Stimulated activated CD4-positive, alpha-beta T cell treated with anti-CD3 and anti-CD28 coated beads, Interleukin-4, amount 100 ng/mL, for 4 hours (primary cell): ENCODE measurements at places on chromosomes 1 and 21.

- DNase-seq = no peak
Observed at GRCh38 chr1:245791410-245792312, 636.9 kb downstream of the KIF26B start.

- DNase-seq = no peak
Observed at GRCh38 chr1:208030288-208031091, 119.6 kb upstream of the CD34 start.

DNA sequence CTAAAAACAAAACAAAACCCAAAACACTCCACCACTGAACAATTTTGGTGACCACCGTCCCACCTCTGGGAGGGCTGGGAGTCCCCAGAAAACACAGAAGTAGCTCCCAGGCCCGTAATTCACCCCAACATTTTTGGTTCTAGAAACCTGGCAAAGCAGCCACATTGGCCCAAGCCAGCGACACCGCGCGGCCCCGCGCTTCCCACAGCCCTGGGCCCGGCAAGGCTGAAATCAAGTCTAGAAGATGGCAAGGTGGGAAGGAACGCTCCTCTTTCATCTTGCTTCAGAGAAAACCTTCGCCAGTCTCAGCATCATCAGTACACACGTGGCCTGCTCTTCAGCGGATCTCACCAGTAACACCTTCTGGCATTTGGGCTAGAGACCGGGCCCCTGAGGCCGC, 35.9 kb upstream of the NID1 start:
- no peak for DNase-seq

DNA sequence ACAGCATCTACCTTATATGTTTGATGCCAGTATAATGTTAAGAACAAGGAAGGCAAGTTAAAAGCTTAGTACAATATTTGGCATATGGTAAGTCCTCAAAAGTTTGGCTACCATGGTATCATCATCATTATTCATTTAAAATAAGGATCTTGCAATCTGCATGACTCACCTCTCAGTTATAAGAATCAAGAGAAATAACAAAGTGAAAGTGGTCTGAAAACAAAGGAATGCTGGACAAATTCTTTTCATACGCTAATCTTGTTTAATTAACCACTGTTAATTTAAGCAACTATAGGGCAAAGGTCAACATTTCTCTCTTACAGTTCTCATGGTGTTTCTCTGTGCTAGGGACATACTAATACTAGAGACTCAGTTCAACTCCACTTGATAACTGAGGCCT, 13.0 kb upstream of the CLDN19 start:
- no peak for DNase-seq

DNA sequence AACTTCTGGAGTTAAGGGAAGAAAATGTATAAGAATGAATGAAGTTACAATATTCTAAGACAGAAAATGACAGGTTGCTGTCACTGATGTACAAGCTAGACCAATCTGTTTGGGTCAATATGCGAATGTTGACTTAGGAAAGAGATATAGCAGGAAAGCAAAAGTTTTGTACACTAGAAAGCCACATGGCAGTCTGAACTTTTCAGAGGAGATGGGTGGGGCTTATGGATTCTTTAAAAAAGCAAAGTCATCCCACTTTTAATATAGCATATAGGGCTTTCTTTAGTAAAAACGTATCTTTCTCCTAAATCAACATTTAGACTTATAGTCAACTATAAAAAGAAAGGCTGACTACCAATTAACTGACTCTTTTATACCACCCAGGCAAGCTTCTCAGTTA, 381.2 kb downstream of the PTPRC start:
- no peak for DNase-seq

DNA sequence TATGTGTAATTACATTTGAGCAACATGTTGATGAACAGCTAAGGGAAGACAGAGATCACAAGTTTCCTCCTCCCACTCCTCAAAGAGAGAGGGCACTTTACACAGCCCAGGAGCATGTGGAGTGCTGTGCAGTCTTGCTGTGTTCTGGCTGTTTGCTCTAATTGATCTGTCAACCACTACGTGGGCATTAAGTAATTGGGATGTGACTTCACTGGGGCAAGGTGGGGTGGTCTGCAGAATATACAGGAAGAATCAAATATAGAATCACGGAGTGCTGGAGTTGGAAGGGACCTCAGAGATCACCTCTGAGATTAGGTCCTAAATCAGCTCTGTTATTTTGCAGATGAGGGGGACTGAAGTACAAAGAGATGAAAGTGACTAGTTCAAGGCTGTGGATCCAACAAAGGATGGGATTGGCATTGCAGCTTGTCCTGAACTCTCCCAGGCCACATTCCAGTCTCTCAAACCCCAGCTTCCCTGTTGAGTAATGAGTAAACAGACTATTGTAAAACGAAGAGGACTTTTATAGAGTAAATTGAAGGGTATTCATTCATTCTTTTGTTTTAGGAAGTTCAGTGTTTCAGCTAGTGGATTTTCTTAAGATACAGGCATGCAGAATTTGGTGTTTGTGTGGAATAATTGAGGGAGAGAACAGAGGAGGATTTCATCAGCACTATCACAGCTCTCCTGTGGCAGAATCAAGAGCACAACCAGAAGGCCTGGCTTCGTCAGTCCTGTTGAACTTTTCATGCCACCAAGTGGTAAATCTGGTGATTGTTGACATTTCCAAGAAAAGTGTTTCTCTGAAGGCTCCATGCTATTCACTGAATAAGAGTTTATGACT, 22.4 kb downstream of the NOS1AP start:
- no peak for DNase-seq

DNA sequence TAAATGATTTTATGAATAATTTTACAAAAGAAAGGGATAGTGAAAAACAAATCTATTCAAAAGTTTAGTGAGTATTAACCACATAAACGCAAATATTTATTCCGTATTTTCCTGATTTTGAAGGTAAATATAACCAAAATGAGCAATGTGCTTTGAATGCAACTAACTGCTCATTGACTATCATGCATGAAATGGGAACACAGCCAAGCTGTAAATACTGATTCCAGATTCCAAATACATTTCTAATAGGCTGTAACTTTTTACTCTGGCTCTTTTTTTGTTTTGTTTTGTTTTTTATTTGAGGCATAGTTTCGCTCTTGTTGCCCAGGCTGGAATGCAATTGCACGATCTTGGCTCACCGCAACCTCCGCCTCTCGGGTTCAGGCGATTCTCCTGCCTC, 41.8 kb downstream of the SELENOF start:
- DNase-seq = no peak

GRCh38 chr1:36419140-36419539, 21.4 kb upstream of the LSM10 start:
- no peak for DNase-seq
